Brain (organoid and tissue), 16 donors: ENCODE measurements at places on chromosomes 2 and 18.

DNA sequence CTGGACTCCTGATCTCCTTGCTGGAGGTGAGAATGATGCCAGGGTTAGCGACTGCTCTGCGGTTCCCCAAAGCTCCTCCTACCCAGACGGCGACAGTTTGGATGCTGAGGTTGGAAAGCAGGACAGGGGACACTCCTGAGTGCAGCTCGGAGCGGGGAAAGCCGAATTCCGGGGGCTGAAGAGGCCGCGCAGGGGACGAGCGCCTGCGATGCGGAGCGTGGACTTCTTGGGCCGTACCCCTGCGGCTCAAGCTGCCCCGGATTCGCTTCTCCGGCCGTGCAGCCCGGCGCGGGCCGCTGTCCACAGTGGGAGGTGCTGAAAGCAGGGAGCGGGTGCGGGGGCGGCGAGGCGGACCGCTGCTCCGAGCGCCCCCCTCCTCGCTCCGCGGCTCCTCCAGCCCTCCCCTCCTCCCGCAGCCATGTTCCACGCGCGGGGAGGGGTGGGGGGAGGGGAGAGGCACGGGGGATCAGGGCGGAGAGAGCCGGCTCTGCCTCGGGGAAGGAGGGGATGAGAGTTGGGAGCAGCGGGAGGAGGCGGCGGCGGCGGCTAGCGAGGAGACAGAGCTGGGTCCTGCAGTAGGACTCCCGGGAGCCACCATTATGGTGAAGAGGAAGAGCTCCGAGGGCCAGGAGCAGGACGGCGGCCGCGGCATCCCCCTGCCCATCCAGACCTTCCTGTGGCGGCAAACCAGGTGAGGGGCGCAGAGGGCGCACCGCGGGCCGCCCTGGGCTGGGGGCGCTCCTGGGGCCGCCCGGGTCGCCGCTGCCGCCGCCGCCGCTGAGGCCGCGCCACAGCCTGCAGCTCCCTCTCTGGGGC lies at the start of gene UNC80:
Gene UNC80 (plus strand): TSS at position 359 of the 816 bp plus-strand sequence. CDS start 241 bp downstream, at position 600.
- peak; percentile 86 for DNase-seq

GRCh38 chr2:129004485-129004884 lies 685.8 kb upstream of the HS6ST1 start:
- no peak for DNase-seq

DNA sequence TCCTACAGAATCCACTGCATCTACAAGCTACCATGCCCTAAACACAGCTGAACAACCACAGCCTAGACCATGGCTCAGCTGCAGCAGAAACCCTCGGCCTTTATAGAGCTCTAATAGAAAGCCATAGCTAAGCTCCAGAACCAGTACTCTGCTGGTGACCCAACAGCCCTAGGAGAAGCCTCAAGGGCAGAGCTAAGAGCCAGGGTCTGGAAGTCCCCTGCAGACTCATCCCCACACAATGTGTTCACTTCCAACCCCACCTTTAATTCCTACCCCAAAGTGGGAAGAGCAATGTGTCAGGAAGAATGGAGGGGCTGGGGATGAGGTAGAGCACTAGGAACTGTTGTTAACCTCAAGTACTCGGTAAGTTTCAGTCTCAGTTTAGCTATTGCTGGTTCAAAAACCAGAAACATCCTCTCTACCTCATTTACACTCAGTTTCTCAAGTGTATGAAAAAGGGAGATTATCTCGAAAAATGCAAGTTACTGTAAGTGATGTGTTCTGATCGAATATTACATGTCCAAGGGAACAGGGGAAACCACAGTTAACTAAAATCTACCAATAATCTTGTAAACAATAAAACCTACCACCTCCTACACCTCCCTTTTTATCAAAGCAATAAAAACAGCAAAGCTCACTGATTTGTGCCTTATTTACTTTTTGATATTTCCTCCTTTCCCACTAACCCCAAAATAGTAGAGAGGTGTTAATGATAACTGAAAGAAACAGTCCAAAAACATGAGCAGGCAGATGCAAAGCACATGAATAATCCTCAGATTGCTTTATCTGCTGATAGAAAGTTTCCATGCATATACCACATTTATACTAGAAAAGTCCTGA lies 36.2 kb downstream of the THADA start:
- no peak for DNase-seq

GRCh38 chr2:203802342-203803052 lies 65.1 kb upstream of the CTLA4 start:
- DNase-seq, result no peak

GRCh38 chr18:73664896-73665295 lies 482.7 kb downstream of the FBXO15 start:
- peak; percentile 46 for DNase-seq
